ENCODE measurements at places on chromosomes 2 and 18.

DNA sequence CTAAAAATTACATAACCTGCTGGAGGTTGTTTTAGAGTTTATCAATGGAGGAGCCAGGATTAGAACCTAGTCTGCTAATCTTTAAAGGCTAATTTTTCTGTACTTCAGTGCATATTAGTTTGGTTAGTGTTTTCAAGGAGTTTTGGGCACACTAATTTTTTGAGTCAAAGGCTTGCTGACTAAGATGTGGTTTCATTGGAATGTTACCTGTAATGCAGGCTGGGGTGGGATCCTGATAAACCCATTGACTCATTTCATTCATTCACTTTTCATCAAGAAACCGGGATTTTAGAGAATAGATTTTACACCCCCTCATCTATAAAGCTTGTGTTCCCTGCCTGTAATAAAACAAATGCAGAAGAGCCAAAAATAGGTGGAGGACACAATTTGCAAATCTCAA, 91.9 kb upstream of the IL1R2 start:
- DNase-seq, result no peak

DNA sequence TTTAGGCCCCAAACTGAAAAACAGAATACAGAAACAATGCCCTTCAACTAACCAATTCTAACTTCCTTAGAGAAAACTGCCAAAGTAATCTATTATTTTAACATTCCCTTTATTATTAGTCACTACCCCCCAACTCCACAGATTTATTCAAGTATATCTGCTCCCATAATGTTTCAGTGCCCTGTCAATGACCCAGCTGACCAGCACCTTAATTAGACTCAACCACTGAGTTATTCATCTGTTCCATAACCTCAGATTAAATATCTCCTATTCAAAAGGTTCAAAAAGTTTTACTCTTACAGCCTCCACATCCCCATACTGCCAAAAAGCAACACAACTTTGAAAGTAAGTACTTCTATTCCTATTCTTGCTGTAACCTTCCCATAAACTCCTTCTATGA, 202.4 kb downstream of the EXOC6B start:
- no peak for DNase-seq

- DNase-seq, result no peak
Observed at GRCh38 chr2:226578879-226579278, 220.7 kb downstream of the IRS1 start.

GRCh38 chr18:52190631-52191030, 149.4 kb upstream of the DCC start:
- no peak for DNase-seq

GRCh38 chr2:206920951-206921350, 18.4 kb upstream of the CPO start:
- DNase-seq, result no peak

DNA sequence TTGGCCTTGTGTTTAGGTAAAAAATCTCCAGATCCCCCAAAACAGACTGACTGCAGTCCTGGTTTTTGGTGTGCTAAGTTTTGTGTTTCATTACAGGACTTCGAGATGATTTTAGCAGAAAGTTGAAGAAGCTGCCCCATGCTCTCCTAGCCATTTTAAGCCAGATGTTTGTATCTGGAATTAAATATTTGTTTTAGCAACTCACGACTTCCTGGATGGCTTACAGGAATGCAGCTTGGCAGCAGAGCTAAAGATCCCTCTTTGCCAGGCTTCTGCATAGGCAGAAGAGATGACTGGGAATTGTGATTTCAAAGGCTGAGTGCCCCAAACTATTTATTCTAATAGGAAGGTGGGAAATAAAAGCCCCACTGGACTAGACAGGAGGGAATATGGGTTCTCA, 31.1 kb downstream of the ONECUT2 start:
- no peak for DNase-seq

- no peak for DNase-seq
Observed at GRCh38 chr2:83240611-83241010, 1218.5 kb downstream of the SUCLG1 start.

- DNase-seq, result no peak
Observed at GRCh38 chr18:48974304-48975119, 23.7 kb upstream of the SMAD7 start.

GRCh38 chr18:36078751-36079529, 11.6 kb upstream of the RPRD1A start:
- no peak for DNase-seq

GRCh38 chr18:57131101-57131500, 15.8 kb upstream of the BOD1L2 start:
- no peak for DNase-seq

GRCh38 chr18:21605213-21605612, 4.7 kb upstream of the ESCO1 start:
- DNase-seq, result no peak

GRCh38 chr2:227443889-227444568, 27.9 kb upstream of the AGFG1 start:
- no peak for DNase-seq

DNA sequence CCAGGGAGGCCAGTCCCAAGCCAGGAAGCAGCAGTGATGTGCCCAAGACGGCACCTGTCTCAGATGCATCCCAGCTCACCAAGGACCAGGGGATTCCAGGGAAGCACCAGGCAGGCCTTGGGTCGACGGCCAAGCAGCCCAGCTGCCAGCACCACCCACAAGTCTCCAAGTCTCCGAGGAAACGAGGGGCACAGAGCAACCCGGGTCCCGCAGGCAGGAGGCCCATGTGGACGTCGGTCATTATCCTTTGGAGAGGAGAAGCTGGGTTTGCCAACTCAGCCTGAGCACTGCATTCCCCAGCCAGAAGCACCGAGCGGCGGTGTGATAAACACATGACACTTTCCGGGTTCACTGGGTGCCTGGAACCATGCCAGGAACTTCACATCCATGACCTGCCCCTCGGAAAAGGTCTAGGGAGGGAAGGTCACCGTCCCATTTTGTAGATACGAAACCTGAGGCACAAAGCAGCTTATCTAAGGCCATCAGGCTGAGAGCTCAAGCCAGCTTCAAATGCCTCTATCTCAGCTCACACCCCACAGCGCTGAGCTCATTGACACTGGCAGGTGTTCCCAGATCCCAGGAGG, 104.5 kb downstream of the ZNF516 start:
- no peak for DNase-seq

- DNase-seq, result no peak
Observed at GRCh38 chr2:64482765-64483504, 29.0 kb downstream of the LGALSL start.

- no peak for DNase-seq
Observed at GRCh38 chr2:209661286-209661894, 110.2 kb upstream of the UNC80 start.

- DNase-seq, result no peak
Observed at GRCh38 chr2:23454501-23455120, 69.6 kb downstream of the KLHL29 start.

GRCh38 chr2:227826563-227826962, 12.9 kb downstream of the CCL20 start:
- DNase-seq, result no peak

DNA sequence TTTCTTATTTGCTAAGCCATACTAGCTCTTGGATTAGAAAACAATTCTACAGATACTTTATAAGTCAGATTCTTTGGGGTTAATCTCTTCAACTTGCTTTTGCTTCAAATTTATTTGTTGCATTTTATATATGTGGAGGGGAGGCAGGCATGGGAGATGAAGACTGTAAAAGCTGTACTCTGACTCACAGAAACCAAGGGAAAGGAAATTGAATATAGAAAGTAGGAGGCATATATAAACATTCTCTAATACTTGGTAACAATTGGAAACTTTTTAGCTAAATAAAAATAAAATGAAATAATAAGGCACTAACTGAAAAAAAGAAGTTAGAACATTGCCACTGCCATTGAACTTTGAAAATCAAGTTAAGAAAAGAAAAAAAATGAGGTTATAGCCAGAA, 21.3 kb downstream of the PLA2R1 start:
- DNase-seq, result no peak

DNA sequence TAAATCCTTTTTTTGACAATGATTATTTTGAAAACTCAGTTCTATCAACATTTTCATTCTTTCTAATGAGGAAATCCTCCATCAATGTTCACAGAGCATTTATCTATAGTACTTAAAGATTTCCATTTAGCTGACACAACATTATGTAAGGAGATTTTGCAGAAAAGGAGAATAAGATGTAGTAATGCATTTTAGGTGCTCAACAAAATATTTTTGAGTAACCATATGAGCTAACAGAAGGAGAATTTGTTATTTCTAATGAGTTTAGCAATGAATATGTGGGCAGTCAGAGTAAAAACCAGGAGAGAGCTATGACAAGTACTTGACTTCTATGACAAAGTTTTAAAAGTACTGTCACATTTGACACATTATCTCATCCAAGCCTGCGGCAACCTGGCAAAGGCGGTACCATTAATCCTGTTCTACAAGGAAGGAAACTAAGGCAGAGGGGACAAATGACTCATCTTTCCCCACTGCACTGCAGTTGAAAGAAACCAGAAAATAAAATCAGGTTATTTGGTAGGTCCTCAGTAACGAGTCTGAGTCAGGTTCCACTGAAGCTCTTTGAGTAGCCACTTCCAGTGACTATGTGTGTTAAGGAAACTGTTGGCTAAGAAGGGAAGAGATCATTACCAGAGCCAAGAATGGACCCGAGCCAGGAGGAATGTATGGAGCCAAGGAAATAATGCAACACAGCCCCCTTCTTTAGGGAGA, 134.1 kb upstream of the ITGB6 start:
- peak; percentile 13 for DNase-seq

DNA sequence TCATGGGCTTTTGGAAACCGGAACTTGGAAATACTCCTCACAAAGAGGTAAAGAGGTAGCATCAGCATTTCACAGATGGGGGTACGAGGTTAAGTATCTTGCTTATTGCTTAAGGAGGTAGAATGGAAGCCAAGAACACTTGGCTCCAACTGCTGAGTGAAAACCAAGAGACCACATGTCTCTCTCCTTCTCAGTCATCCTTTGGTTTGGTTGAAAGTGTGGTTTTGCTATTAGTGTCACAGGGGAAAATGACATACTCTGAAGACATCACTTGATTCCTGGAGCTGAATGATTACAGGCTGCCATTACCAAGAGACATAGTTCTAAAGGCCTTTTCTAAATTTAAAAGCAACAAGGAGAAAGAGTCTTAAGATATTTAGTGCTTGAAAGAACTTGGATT, 41.5 kb downstream of the ANTXR1 start:
- DNase-seq, result no peak

GRCh38 chr18:5417342-5417741, 121.8 kb upstream of the ZBTB14 start:
- DNase-seq, result no peak

GRCh38 chr2:156099382-156099781, 233.1 kb downstream of the NR4A2 start:
- DNase-seq, result no peak

GRCh38 chr18:79519751-79520477, 124.2 kb downstream of the NFATC1 start:
- DNase-seq, result no peak

- no peak for DNase-seq
Observed at GRCh38 chr2:218566296-218566695, 1.9 kb downstream of the USP37 start.

DNA sequence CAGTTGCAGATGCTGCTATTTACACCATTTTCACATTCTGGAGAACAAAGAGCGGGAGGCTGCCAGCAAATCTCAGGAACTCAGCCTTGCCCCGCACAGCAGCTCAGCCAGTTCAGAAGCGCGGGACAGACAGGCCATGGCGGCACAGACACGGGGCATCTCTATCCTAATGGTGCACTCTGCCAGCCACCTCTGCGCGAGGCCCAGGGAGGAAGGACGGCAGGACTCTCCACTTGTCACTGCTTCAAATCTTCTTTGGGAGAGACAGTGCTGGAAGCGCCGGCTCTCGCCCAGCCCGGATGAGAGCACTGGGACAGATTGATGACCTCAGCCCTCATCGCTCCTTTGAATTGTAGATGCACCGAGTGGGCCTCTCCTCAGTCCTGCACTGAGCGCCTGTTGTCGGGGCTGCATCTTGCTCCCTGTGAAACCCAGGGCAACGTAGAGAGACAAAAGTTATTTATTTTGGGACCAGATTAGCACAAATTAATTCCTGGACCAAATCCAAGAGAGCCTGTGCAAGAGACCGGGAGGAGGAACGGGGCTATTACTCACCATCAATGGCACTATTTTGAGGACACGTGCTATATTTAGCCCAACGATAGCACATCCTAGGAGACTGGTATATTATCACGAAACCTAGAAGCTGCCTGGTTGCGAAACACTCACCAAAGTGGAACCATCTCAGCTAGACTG, 211.4 kb upstream of the SMIM21 start:
- DNase-seq, result no peak

GRCh38 chr18:27712066-27712465, 464.9 kb downstream of the CDH2 start:
- no peak for DNase-seq

DNA sequence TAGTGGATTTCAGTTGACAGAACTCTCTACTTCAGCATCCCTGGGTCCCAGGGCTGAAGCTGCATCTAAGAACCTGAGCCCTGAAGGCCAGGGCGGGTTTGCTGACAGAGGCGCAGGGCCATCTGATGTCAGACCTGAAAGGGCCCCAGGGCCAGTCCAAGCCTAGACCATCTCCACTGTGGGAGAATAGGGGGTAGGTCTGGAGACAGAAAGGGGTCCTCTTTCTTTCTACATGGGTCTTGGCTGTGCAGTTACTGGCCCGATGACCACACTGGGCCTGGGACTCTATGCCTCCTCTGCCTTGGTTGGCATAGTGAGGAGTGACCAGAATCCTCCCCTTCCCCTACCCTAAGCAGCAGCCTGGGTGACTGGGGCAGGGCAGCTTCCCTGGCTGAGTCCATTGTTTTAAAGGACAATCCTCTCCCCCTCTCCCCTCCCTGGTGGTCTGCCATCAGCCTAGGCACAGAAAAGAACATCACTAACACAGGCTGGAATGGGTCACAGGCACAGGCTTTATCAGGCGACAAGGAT, 34.5 kb downstream of the HS1BP3 start:
- no peak for DNase-seq

DNA sequence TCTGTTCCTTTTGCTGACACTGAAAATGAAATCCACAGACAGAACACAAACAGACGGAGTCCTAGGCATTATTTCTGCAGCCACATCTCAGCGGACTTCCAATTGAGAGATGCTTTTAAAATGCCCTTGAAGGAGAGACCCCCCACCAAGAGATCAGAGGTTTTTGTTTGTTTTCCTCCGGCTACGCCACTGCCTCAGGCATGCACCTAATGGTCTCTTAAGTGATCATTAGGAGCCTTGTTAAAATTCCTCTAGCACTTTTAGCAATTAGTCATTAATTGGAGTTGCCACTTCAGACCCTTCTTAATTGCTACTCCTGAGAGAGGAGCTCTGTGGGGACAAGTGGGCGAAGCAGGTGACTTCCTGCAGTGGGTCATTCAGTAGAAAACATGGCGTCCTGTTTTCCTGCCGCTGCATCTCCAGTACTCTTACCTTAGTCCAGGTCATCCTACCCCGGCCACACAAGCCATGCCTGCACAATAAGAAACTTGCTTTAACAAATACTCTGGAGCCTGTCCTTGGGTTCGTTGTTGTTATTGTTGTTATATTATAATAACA, 257.7 kb upstream of the CHAC2 start:
- no peak for DNase-seq

GRCh38 chr2:224671731-224672130, 44.4 kb downstream of the CCDC195 start:
- no peak for DNase-seq

GRCh38 chr2:55140316-55141219, 90.3 kb upstream of the RTN4 start:
- no peak for DNase-seq

All from stimulated activated CD8-positive, alpha-beta memory T cell treated with anti-CD3 and anti-CD28 coated beads, Interleukin-7, amount 100 ng/mL, for 4 hours (primary cell).